CD4-positive, alpha-beta T cell treated with Interleukin-15 for 4 hours (primary cell): ENCODE measurements at places on chromosomes 4 and X.

DNA sequence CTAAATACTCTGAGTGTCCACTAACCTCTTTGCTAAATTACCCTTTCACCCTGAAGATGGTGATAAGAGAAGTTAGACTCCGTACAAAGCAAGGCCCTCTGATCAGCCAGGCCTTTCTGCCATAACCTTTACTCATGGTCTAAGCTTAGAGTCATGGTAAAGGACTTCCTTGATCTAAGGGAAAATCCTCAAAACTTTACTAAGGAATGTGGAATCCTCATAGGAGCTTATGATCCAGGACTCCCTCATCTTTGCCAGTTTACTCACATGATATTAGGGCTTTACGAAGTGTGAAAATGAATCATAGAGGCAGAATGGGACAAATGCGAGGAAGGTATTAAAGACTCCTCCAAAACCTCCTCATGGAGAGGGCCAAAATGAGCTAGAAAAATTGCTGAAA, 7.9 kb upstream of the FAM13A start:
- DNase-seq, result no peak

GRCh38 chr4:37885496-37885895, 5.4 kb upstream of the TBC1D1 start:
- DNase-seq, result no peak

DNA sequence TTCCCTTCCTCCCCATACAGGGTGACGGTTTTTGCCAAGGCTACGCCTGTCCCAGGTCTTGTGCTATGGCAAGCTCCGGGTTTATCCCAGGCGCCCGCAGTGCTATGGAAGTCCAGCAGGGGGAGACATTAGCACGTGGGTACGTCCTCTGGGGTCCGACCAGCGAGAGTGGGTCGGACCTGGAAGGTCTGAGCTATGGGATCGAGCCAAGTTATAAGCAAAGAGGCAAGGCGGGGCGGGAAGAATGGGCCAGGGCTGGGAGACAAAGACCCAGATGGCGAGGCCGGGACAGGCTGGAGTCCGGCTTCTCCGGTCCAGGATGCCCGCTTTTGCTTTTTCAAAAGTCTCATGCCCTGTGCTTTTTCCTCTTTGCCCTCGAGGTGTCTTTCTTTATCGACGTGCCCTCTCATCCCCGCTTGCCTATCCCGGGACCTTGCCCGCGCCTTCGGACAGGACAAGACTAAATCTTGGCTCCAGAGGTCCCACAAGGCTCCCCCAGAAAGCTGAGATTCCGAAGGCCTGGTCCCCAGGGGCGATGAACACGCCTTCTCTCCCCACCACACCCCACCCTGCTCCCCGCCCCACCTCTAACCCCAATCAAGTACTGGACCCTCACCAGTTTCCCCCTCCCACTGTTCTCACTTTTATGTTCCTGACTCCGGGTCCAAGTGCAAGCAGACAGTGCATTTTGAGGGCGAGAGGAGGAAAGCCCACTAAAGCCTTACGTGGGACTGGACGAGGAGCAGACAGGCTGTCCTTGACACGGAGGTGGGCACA, 785 bp upstream of the EFNB1 start:
- peak; percentile 75 for DNase-seq

GRCh38 chr4:76772498-76773106, 125.3 kb downstream of the SOWAHB start:
- DNase-seq, result no peak

DNA sequence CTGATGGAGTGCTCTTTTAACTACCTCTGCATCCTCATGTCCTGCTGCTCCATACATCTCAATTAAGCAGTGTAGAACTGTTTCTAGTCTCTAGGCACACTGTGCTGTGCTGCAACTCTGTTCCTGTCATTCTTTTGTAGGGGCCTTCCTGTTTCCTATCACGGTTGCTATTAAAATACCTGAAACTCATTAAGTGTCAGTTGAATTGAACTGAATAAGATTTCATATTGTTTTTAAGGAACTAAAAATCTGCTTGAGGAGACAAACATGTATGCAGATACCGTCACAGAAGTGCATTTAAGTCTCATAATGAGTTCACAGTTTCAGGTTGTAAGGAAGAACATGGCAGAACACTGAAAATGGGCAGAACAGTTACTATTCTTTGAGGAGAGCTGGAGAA, 170.1 kb downstream of the LARP7 start:
- DNase-seq, result no peak

DNA sequence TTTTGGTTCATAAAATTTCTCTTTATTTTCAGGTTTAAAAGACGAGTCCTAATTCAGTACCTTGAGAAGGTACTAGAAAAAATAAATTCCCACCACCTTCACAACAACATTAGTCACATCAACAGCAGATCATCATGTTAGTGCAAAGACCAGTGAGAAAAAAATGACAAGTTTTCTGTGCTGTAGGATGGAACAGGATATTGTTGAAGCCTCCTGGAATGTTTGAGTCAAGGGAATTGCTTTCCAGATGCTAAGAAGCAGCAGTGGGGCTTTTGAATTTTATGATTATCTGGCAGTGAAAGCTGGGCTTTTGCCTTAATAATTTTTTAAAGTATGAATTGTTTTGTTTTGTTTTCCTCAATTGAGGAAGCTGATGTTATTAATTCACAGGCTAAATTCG, 61.0 kb downstream of the INTS6L start:
- DNase-seq, result no peak

GRCh38 chr4:91887926-91888325, 415.8 kb upstream of the GRID2 start:
- no peak for DNase-seq
